Activated CD4-positive, alpha-beta T cell treated with anti-CD3 and anti-CD28 coated beads, Interleukin-2, amount 50 U/mL, for 4 hours (primary cell): ENCODE measurements at places on chromosomes 6 and 20.
A peak's percentile ranks its signal among the peaks of the same experiment; 100 is the strongest.

- no peak for DNase-seq
Observed at GRCh38 chr6:148064406-148065134, 278.1 kb upstream of the SASH1 start.

DNA sequence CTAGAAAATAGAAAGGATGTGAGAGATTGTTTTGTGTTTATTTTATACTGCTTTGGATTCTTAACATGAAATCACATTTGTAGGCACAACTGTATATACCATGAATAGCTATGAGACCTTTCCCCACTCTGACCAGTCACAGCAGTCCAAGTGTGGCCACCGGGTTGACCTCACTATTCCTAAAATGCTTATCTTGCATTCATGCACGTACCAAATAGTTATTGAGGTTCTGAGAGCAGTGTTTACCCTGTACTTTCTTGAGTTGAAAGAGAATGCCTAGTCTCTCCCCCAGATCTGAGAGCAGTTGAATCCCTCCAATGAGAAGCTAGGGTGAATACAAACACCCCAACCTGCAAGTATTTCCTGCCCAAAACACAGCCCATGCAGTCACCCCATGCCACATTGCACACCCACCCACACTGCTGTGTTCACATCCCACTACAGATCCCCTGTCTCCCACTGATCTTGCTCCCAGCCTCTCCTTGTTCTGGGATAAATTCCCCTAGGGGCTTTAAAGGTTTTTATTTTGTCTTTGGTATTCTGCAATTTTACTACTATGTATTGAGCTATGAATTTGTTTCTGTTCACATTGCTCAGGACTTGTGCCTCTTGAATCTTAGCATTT is 51.6 kb downstream of the GOPC start:
- no peak for DNase-seq

DNA sequence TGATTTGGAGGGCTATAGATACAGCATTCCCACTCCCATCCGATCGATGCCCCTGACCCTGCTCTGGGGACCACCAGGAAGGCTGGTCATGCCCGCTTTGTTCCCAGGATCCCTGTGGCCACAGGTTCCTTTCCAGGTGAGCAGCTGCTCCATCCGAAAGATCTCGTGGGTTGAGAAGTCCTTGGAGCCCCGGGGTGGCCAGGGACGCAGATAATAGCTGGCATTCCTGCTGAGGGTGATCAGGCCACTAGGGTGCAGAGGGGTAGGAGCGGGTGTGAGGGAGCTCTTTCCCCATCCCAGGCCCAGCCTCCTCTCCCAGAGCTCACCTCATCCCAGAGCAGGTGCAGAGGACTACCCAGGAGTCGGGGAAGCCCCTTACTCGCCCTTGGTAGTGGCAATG is 7.4 kb downstream of the ADAM33 start:
- DNase-seq = no peak

GRCh38 chr20:2751878-2752566 is 48.4 kb downstream of the CPXM1 start:
- DNase-seq = peak; percentile 56

DNA sequence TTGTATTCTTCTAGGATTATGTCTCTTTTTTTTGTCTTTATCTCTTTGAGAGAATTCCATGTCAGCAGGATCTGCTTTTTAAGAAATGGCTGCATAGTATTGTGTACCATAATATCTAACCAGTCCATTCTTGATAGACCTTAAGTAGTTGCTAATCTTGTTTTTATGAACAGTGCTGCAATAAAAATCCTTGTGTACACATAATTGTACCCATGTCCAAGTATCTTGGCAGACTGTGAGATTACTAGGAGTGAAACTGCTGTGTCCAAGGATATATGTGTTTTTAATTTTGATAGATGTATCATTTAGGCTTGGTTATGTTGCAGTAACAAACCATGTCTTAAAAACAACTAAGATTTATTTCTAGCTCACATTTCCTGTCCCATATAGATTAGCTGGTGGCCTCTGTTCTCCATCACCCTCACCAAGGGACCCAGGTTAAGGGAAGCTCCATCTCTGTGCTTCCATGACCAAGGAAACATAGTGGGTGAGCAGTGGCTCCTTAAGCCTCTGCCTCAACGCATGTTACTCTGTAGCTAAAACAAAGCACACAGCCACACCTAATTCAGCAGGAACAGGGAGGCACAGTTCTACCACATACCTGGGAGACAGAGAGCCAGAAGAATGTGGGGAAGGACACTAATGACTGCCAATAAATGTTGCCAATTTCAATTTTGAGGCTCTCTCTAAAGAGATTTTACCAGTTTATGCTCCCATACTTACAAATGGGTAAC is 12.1 kb upstream of the SUMO4 start:
- no peak for DNase-seq

DNA sequence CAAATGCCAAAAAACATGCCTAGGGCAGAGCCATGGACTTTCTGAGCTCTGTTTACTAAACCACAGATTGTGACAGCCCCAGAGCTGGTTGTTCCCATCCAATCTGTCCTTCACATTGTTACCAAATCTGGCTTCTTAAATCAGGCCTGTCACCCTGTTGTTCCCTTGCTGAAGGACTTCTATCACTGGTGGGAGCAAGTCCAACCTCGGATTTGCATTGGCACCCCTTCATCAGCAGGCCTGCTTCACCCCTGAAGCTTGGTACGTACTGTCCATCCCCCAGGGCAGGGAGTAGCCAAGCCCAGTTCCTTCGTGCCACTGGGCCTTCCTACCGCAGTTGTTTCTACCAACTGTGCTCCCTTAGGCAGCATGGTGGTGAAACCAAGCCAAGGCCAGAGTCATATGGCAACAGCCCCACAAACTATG is 357.3 kb upstream of the JARID2 start:
- DNase-seq = no peak

DNA sequence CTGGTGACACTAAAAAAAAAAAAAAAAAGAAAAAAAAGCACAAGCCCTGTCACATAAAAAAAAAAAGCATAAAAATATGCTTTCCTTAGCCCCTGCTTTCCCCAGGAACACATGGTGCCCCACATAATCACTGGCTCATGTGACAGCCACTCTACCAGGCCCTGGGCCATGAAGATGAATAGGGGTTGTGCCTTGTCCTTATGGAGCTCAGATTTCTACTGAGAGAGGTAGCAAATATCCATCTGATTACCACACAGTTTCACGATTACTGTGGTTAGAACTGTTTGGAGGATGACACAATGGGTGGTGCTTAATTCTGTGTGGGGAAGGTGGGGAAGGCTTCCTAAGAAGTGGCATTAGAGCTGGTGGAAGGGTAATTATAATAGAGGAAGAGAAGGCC is 9.3 kb downstream of the RAET1E start:
- no peak for DNase-seq

DNA sequence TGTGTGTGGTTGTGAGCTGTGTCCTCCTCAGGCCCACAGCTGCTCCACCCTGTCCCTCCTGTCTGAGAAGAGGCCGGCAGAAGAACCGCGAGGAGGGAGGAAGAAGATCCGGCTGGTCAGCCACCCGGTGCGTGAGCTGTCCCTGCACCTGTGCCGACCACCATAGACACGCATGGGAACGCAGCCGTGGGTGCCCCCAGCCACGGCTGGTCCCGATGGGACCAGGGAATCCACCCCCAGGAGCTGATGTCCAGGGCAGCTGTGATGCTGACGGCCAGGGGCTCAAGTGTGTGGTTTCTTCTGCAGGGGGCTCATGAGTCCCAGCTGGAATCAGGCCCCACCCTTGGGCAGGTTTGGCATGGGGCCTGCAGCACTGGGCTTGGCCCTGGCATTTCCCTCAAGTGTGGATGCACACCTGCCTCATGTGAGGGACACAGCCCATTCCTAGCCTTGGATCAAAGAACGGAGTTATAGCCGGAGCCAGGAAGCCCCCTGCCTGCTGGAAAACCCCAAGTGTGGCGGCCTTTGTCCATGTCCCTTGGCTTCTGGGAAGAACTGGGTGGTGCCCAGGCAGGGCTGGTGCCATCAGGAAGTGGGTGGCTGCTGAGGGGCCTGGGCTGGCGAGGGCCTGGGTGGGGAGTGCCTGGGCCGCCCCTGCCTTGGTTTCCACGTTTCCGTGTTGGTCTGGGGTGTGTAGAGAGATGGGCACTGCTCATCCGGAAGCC is 4.6 kb upstream of the TNFRSF6B start:
- DNase-seq = no peak

- DNase-seq = no peak
Observed at GRCh38 chr6:134318974-134319281, 1.0 kb upstream of the SGK1 start.

- peak; percentile 50 for DNase-seq
Observed at GRCh38 chr20:33915726-33916331, 77.9 kb upstream of the RALY start.

DNA sequence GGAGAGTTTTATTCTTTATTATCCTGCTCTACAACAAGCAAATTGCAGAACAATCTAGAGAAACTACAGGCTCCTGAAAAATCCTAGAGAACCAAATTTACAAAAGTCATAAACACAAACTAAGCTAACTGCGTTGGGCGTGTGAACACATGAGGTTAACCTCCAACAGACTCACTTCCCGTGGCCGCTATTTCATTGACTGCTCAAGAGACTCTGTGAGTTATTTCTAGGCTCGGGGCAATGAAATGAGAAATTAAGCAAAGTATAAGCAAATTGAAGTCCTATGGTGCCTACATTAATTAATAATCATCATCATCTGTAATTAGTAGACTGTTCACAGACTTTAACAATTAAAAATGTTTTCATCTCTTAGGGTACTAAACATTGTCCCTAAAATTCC is 100.0 kb downstream of the MBOAT1 start:
- no peak for DNase-seq

- no peak for DNase-seq
Observed at GRCh38 chr6:146065690-146066089, 36.8 kb downstream of the GRM1 start.

GRCh38 chr6:37279366-37280134 is 21.6 kb upstream of the TMEM217 start:
- no peak for DNase-seq

DNA sequence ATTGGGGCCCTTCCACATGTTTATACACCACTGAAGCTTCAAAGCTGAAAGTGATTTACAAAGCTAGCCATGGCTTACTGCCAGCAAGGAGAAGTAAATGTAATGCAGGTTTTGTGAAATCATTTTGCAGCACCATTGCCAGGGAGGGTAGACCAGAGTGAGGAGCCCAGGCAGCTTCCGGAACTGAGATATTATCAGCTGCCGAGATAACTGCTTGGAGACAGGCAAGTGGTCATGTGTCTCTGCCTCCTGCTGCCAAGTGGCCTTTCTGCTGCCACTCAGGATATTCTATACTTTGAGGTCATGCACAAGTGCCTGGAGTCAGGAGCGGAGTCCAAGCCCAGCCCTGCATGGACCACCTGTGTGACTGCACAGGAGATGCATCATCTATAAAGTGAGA is 160.2 kb downstream of the SYNDIG1 start:
- no peak for DNase-seq

DNA sequence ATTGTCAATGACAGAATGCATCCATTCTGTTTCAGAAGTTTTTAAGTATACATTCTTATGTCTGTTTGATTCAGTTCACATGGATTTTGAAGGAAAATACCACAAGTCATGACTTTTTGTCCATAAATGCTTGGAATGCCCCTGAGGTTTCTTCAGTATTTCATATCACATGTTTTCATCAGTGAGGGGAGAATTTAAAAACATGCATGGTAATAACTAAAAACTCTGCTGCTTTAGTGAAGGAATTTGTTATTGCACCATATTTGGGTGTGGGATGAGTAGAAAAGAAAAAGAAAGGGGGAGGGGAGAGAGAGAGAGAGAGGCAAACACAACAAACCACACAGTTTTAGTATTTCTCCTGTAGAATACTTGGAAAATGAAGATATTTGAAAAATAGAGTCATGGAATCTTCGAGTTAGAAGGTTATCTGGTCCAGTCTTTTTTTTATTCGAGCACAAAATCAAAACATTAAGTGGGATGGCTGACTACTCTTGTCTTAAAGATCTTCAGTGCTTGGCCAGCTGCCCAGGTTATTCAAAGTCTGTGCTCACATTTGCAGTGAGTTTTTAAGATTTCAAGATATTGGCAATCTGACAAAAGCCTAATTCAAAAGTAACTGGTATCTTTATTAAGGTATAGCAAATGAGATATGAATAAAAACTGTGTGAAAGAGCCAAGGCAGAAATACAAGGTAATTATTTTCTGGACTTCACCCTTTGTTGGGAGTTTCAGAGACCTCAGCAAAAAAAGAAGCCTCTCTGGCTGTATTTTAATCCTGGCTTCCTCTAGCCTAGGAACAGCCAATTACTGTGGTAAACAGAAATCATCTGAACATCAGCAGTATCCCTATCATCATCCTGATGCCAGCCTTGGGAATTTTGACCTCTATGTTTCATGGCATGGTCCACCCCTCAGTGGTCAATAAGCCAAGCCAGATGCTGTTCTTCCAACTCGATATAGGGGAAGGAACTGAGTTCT is 687.9 kb upstream of the CITED2 start:
- DNase-seq = no peak

- DNase-seq = no peak
Observed at GRCh38 chr6:111757342-111757741, 115.9 kb downstream of the FYN start.

DNA sequence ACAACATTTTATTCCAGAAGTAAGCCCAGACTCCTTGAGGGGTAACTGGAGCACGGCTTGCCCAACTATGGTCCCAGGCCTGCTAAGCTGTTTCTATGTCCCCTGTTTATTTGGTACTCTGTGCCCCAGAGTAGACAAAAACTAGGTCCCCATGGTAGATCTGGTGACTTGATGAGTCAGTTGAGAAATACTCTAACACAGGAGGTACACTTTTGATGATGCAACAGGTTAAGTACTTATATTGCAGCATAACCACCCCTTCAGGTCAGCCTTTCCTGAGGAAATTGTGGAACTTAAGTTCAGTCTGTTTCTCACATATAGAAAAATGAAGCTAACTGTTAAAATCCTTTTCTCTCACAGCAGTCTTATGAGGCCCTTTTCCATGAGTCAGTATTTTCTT is 19.6 kb downstream of the TTPAL start:
- no peak for DNase-seq

DNA sequence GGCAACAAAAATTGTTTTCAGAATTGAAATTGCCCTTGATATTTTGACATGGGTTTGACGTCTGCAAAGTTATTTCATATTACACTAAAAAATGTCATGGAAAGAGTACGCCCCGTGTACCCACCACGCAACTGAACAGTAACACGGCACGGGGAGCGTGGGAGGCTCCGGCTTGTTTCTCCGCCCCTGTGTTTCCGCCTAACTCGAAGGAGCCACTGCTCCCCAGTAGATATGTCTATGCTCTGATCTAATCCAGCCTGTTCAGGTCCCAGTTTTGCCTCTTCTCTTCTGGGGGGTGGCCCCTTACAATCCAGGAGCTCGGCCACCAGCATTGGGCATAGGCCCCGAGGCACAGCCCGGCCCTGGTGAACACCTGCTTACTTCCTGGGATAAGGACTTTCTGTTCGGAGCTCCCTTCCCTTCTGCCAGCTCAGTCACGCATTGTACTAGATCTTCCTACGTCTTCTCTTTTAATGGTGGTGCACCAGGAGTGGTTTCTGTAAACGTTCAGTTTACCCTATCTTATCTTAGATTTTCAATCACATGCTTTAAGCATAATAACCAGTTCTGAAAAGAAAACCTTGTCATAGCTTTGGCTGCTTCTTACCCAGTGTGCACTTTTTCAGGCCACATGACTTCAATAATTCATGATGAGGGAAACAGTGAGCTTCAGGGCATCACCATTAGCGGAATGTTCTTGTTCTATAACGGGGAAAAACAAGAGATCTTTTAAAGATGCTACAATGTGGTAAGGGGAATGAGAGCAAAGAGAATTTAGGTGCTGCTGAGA is 43.9 kb upstream of the EXOC2 start:
- no peak for DNase-seq
